Ureter (tissue), 1 donor: ENCODE measurements at places on chromosomes 2 and 18. TPM values are rescaled to one million over a fixed set of nuclear protein-coding genes. Genes with fewer than 3 reads are reported as not detected.

The TDRD15 gene
- total RNA-seq = 0.10 TPM

The TWIST2 gene
- 12.9 TPM for total RNA-seq

The SPDYA gene
- 2.5 TPM for total RNA-seq

The SFXN5 gene
- total RNA-seq = 28.6 TPM

The NEB gene
- total RNA-seq = 2.5 TPM

- DNase-seq = no peak
Measured at GRCh38 chr18:10252494-10252893, 201.9 kb upstream of the APCDD1 start.

DNA sequence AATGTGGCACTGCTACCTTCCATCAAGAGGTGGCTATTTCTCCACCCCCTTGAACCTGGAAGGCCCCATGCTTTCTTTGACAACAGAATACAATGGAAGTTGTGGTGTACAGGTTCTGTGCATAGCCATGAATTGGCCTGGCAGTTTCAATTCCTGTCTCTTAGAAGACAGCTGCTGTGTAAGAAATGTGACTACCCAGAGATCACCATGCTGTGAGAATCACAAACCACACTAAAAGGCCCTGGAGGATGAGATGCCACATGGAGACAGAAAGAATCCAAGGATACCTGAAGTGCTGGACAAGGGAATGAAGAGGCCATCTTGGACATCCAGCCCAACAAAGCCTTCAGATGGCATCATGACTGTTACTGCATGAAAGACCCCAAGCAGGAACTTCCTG is 47.7 kb upstream of the EHBP1 start:
- DNase-seq = no peak

DNA sequence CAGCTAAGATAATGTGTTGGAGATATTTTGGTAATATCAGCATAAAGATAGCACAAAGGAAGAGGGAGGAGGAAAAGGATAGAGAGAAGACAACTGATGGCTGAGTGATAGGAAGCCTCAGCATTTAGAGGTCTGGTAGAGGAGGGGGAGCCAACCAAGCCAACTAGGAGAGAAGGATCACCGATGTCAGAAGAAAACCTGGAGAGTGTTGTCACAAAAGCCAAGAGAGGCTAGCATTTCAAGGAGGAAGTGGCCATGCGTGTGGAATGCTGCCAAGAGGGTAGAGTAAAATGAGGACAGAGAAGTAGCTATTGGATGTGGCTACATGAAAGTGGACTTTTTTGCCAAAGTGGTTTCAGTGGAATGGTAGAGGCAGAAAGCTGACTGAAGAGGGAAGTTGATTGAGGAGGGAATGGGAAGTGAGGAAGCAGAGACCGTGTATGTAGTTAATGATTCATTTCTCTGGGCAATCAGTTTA is 34.3 kb downstream of the LCLAT1 start:
- no peak for DNase-seq

DNA sequence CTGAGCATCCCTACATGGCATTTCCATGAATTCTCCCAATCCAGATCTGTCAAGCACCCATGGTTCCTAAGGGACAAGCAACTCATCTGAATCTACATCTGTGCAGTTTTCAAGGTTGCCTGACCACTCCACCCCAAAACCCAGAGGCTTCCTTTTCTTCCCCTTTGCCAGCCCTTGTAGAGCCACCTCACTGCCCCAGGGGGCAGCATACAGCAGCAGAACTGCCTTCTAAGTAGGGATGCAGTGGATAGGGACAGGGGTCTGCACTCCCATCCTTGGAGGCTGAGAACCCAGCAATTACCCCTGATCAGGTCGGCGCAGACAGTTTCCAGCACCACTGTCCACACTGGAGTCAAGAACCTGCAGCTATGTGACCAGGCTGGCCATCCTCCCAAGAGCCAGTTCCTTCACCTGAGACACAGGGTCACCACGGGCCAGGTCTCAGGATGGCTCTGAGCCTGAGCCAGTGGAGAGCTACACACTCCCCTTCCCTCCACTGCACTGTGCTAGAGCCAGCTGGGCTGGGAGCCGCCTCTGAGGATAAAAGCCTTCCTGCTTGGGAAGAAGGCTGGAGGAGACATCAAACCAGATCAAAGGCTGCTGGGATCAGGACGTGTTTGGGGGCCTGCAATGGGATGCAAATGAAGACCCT is 283.1 kb downstream of the CELF4 start:
- DNase-seq = no peak

DNA sequence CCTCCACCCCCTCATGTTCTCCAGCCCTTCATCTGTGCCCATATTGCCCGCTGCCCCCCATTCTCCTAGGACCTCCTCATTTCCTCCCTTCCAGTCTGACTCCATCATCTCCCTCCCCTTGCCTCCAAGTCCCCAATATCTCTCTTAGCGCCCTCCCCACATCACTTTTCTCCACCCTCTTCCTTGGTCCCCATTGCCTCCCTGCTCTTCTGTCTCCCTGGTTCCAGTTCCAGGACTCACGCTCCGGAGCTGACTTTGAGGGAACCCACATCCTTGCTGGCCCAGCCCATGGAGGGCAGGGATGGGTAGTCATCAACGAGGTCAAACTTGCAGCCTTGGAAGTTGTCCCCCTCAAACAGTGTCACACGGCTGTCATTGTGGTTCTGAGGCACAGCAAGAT is 2.6 kb downstream of the CRYBA2 start:
- DNase-seq = no peak

GRCh38 chr2:121790276-121790956 is 35.0 kb downstream of the TSN start:
- no peak for DNase-seq

DNA sequence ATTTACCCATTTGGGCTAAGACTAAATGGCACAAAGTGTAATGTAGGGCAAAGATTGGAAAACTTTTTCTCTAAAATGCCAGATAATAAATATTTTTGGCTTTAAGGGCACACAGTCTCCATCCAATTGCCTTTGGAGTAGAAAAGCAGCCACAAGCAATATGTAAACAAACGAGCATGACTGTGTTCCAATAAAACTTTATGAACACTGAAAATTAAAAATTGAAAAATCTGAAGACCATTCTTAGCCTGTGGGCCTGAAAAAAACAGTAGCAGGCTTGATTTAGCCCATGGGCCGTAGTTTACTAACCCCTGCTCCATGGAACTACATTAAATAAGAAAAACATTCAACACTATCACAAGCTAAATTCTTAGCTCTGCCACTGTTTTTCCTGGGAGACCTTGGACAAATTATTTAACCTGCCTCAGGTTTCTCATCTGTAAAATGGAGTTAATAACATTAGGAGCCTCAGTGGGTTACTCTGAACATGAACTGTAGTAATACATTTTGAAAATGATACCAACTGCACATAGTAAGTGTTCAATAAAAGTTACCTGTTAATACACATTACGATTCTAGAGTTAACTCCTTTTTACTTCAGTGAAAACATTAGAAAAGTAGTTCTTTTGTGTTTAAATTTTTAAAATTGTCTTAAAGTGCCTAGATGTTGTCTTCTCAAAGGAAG is 1.3 kb downstream of the IFIH1 start:
- DNase-seq = no peak

DNA sequence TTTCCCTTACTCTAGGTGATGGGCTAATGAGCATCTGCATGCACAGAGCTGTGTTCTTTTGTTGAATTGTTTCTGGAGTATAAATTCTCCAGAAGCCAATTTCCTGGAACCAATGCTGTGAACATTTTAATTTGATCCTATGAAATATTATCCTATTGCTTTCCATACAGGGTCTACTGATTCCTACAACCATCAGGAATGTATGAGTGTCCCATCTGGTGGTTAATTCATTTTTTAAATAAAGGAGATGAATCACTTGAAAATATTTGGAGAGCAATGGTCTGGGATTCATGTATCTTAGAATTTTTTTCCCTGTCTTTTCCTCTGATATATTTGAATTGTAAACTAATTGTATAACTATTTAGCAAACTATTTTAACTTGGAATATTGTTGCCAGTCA is 14.0 kb downstream of the KIF5C start:
- no peak for DNase-seq

GRCh38 chr2:40321016-40321623 is 130.8 kb downstream of the SLC8A1 start:
- no peak for DNase-seq

GRCh38 chr2:119112770-119113488 is 45.6 kb downstream of the C1QL2 start:
- no peak for DNase-seq
